ENCODE measurements at places on chromosomes 2 and 18.

- peak; percentile 47 for DNase-seq
Measured at GRCh38 chr2:98444436-98445176, at the start of gene INPP4A. INPP4A (plus strand) TSS chr2:98444858; CDS start chr2:98520049, 75,191 bp downstream.

GRCh38 chr2:182924306-182924705, 57.9 kb upstream of the FRZB start:
- DNase-seq = no peak

DNA sequence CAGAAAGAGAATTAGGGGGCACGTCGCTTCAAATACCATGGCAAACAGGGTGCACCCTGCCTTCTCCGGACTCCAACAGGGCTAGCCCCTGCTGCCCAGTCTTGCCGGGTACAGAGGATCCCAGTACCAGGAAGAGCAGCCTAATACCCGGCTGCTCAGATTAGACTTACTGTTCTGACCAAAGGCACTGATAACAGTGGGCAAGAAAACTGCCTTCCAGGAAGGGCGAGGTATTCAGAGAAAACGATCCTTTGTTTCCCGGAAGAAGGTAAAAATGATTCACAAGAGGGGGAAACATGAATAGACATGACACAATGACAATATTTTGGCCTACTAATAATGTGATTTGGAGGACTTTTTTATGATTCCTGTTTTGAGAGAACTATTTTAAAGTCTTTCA, 99.9 kb downstream of the SS18 start:
- DNase-seq = no peak

DNA sequence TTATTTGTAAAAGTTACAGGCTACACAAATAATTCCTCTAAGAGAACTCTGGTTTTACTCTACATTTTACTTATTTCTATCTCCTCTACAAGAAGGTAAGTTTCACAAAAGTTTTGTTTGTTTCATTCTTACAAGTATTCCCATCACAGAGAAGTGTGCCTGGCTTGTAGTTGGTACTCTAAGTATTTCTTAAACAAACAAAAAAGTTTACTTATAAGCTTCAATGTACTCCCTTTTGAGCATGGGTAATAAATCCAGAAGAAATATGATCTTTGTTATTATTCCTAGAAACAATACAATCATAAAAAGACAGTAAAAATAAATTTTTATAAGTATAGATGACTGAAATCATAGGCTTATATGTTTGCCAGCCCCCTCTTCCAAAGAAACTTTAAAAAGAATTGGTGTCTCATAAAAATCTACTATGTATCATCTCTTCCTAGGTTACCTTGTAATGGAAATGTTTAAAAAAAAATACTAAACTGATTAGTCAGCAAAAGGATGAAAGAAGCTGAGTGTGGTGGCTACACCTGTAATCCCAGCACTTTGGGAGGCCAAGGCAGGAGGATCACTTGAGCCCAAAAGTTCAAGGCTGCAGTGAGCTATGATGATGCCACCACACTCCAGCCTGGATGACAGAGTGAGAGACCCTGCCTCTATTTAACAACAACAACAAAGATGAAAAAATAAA, 54.7 kb downstream of the ATL2 start:
- no peak for DNase-seq

DNA sequence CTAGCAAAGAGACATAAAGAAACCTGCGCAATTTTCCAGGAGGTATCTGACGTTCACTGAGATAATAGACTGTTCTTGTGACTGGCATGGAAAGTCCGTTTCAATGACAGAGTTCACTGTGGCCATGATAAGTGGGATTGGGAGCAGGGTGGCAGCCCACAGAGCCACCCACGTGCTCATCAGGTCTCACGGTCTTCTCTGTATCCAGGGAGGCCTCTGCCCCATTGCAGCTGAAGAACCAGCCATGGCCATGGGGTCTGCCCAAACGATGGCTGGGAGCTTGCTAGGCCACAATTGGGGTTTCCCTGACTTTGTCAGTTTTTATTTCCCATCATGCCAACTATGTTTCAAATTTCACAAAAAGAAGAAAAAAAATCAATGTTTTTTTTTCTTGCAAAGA, 57.2 kb downstream of the PDCL3 start:
- DNase-seq = no peak

GRCh38 chr2:112035786-112036185, 19.3 kb upstream of the TMEM87B start:
- no peak for DNase-seq

GRCh38 chr2:38634684-38635083, 31.2 kb upstream of the GALM start:
- no peak for DNase-seq

DNA sequence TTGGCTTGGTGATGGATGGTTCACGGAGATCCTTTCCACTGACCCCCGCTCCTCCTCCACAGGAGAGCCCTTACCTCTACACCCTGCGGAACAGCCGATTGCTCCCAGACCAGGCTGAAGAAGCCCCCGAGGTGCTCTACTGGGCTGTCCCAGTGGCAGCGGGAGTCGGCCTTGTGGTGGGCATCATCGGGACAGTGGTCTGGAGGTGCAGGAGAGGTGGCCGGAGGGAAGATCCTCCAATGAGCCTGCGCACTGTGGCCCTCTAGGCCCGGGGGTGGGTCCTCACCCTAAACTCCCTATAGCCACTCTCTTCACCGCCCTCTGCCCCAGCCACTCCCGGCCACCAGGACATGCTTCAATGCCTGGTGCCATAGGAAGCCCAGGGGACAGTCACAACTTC, 108.8 kb upstream of the PPP1CB start:
- no peak for DNase-seq

GRCh38 chr2:48221846-48222516, 308.0 kb upstream of the STON1 start:
- DNase-seq = no peak

- no peak for DNase-seq
Measured at GRCh38 chr18:9782073-9782857, 74.2 kb downstream of the RAB31 start.

GRCh38 chr2:25251071-25251421, 82.7 kb upstream of the POMC start:
- DNase-seq = no peak

DNA sequence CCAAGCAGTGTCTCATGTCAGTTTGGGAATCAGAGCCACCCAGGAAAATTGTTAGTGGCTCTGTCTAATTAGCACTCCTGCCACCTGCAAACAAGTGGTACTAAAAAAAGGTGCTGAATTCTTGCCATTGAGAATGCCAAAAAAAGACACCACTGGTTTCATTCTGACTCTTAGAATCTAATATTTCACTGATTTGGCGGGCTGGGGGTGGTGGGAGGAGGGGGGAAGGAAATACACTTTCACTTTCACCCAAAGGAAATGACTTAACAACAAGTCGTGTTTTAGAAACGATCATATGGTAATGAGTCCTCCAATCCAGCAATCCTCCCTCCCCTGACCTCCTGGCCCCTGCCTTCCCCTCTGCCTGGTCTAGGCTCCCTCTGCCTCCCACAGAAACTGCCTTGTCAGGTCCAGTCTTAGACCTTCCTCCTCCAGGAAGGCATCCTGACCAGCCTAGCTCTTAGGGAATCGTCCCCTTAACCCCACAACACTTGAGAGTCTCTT, 4.4 kb upstream of the KLHL29 start:
- peak; percentile 44 for DNase-seq

DNA sequence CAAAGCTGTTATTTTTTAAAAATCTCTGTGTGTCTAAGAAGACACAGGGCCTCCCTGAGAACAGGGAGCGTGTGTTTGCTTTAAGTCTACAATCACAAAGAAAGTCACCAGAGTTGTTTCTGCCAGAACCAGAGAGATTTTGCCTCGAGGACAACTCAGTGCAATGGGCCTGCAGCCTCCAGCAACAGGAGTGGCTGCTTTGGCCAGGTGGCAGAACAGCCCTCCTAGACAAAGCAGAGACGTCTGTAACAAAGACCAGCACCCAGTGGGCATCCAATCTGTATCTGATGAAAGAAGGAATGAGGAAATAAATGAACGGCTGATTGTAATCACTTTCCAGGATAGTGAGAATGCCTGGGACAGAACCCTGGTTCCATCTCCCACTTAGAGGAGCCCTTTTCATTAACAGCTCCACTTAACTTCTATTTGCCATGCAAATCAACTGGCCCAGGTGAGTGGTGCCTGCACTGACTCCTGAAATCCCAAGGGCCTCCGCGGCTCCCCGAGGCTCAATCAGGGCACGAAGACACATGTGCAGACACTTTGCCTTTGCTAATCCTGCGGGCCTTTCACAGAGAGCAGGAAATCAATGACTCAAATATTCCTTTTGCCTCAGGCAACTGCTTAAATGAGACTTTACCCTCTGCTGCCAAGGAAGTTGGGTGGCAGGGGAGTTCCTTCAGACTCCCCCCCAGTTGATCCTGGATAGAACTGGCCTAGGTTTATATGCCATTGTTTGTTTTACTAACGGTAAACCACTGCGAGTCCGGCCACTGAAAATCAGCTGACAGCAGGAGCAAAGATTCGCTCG, 146.5 kb downstream of the CABLES1 start:
- DNase-seq = no peak

GRCh38 chr2:231351648-231352047, 43.9 kb upstream of the B3GNT7 start:
- no peak for DNase-seq

GRCh38 chr2:200101922-200102321, 146.5 kb downstream of the MAIP1 start:
- no peak for DNase-seq

DNA sequence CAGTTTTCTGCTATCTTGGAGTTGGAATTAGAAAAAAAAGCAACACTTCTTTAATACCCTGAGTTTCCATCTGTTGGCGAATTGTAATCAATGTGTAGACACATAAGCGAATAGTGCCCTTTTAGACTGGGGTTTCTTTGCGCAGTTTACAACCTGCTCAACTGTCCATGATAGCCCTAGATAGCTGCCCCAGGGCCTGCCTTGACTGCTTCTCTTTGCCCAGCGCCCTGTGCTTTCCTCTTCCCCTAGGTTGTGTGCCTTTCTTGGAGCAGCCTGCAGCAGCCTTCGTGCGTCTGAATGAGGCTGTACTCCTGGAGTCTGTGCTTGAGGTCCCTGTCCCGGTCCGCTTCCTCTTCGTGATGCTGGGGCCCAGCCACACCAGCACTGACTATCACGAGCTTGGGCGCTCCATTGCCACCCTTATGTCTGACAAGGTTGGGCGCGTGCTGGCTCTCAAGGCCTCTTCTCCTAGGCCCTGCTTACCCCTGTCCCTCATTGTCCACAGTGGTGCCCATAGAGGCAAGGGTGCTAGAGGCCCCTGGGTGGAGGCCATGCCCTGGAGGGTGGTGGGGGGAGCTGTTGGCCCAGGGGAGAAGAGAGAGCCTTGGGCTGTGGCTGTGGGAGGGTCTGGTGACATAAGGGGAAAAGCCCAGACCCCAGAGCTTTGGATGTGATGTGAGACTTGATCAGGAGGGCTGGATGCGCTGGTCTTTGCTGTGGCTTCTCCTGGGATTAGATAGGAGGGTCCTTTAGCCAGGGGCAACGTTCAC, 6.9 kb downstream of the SLC4A3 start:
- DNase-seq = no peak

GRCh38 chr2:102888514-102888913, 126.7 kb downstream of the TMEM182 start:
- no peak for DNase-seq

DNA sequence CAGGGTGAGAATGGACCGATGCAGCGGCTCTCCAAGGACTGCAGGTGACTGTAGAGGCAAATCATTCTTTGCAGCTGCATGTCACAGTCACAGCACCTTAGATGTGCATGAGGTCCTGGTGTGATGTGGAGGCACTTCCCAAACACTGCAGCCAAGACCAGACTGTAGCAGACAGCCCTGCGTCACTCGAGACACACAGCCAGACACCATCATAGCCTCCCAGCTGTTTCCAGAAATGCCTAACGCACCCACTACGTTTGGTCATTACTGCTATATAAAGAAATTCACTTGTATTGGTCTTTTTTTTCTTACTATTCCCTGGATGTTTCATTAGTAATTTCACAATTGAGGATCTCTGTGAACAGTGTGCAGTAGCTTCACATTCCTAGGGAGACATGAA, 60.9 kb downstream of the SH3YL1 start:
- DNase-seq = no peak

DNA sequence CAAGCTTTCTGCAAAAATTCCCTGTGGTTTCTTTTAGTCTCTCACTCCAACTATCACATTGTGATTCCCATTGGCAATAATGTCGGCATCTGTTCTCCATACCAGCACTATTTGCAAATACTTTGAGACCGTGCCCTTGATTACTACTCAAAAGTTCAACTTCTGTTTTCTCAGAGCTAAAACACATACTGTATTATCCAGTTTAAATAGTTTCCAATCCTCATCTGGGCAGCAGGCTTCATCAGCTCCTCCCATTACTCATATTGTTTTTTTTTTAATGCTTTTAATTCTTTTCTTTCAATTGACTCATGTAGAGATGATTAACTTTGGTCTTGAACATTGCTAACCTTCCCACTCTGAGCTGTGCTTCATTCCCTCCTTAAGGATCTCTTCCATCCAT, 135.8 kb downstream of the METTL8 start:
- DNase-seq = no peak

DNA sequence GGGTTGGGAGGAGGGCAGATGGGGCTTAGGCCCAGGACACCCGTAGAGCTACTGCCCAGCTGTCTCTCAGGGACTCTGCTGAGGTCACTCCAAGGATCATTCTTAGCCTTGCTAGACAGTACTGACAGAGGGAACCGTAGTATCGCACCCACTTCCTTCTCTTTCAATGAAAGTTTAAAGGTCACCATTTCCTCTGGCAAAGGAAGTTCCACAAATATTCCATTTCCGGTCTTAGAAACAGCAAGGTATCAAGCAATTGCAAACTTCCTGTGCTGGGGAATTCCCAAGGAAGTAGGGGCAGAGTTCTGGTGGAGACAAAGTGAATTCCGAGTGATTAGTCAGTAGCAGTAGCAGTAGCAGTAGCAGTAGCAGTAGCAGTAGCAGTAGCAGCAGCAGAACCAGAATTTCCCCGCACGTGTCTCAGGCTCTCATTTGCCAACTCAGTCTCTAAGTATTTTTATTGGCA, 24.7 kb downstream of the IL1B start:
- DNase-seq = no peak

GRCh38 chr2:200467806-200468681, 41.8 kb downstream of the KCTD18 start:
- DNase-seq = no peak

DNA sequence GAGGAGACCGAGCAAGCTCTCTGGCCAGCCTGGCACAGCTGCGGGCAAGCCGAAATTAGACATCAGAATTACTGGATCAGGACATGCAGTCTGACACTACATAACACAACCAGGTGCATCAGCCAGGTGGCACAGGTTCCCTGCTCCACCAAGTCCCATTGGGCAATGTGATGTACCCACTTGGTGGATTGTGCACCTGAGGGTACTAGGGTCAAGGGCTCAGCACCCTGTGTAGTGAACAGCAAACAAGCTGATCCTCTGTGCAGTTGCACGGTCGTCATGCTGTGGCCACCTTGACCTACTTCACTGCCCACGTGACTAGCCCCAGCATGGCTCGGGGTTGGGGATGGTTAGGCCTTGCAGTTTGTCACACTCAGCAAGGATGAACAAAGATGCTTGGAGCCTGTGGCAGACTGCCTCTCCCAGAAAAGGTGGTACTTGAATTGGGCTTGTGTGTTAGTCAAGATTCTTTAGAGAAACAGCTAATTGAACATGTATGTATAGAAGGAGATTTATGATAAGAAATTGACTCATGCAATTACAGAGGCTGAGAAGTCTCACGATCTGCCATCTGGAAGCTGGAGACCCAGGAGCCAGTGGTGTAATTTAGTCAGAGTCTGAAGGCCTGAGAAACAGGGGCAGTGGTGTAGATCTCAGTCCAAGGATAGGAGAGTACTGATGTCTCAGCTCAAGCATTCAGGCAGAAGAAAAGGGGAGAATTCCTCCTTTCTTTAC, 71.4 kb upstream of the TMEM87B start:
- no peak for DNase-seq

- DNase-seq = peak; percentile 1
Measured at GRCh38 chr2:170155022-170155722, 22.8 kb upstream of the MYO3B start.

- DNase-seq = no peak
Measured at GRCh38 chr2:172328103-172328841, 99.1 kb upstream of the ITGA6 start.
